Activated CD4-positive, CD25-positive, alpha-beta regulatory T cell treated with anti-CD3 and anti-CD28 coated beads, Interleukin-2, amount 50 U/mL, for 16 hours (primary cell): ENCODE measurements at places on chromosomes 4 and X.

DNA sequence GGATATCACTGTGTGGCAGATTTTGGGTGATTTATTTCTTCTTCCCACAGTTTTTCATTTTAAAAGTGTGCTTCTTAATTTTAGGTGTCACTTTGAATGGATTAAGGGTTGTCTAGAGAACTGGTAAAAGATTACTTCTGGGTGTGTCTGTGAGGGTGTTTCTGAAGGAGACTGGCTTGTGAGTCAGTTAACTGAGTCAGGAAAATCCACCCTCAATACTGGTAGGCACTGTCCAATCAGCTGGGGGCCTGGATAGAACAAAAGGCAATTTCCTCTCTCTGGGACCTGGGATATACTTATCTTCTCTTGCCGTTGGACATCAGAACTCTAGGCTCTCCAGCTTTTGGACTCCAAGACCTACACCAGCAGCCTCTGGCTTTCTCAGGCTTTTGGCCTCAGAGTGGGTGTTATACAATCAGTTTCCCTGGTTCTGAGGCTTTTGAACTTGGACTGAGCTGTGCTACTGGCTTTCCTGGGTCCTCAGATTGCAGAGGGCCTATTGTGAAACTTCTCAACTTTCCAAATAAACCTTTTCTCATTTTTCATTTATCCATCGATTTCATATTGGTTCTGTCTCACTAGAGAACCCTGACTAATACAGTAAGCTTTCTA, 413.1 kb downstream of the GBA3 start:
- DNase-seq, result no peak

DNA sequence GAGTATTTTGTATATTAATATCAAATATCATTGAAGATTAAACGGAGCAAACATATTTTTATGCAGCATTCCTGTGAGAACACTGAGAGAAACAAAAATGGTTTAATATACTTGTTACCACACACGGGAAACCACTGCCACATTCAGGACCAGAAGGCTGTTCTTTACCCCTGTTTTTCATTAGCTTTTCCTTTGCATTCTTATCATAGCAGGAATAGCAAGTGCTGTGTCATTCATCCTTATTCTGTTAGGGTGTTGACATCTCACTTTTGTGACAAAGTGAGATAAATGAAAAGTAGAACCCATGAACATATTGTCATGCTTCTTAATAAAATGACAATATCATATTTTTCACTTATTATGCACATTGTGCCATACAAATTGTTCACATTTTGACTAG, 212.4 kb upstream of the NDST4 start:
- no peak for DNase-seq

DNA sequence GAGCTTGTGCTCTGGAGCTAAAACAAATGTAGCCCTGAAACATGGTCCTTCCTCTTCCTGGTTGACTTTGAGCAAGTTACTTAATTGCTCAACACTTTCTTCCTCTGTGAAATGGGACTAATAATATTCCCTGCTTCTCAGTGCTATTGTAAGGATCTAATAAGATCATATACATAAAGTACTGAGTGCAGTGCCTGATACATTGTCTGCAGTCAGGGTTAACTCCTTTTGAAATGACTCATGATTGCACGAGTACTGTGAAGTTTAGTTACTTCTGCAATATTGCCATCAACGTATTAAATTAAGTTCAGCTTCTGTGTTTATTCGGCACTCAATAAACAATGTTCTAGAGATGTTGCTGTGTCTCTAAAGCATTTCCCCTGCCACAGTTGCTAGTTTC, 91.8 kb upstream of the HPRT1 start:
- no peak for DNase-seq

- no peak for DNase-seq
These were observed 213.4 kb downstream of the TMA16 start for GRCh38 chr4:163707873-163708272.

GRCh38 chrX:154795016-154795415, 10.3 kb downstream of the MPP1 start:
- no peak for DNase-seq

GRCh38 chr4:106486533-106486932, 118.0 kb upstream of the GIMD1 start:
- no peak for DNase-seq

GRCh38 chrX:131985526-131986049, 37.5 kb upstream of the STK26 start:
- no peak for DNase-seq
